ENCODE measurements at places on chromosomes 7 and 10.

- DNase-seq, result no peak
Measured at GRCh38 chr10:70843333-70843732, 27.6 kb downstream of the SGPL1 start.

DNA sequence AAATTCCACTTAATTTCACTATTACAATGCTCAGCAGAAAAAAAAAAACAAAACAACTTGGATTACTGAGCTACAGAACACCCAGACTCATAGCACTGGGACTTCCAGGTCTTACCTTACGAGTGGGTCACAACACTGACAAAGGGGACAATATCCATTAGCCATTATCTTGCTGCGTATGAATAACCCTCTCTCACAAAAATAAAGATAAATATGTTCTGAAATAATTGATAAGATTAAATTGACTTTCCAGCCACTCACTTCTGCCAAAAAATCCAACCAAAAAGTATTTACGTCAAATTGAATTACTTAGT lies 128.7 kb downstream of the PKD1L1 start:
- DNase-seq, result no peak

DNA sequence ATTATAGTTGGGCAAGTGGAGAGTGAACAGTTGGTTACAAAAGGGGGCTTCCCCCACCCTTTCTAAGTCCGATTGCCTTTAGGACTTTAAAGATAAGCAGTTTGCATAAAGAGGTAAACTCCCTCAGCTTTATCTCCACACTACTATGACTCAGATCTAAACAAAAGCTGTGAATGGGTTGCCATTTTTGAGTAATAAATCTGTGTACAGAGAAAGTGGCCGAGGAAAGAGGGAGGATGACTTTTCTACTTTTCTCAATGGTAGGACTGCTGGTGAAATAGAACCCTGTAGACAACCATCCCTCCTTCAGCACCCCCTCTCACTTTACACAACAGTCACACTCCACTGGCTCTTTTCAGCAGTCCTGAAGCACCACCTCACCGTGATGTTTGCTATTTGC lies 71.2 kb downstream of the DNMBP start:
- no peak for DNase-seq

DNA sequence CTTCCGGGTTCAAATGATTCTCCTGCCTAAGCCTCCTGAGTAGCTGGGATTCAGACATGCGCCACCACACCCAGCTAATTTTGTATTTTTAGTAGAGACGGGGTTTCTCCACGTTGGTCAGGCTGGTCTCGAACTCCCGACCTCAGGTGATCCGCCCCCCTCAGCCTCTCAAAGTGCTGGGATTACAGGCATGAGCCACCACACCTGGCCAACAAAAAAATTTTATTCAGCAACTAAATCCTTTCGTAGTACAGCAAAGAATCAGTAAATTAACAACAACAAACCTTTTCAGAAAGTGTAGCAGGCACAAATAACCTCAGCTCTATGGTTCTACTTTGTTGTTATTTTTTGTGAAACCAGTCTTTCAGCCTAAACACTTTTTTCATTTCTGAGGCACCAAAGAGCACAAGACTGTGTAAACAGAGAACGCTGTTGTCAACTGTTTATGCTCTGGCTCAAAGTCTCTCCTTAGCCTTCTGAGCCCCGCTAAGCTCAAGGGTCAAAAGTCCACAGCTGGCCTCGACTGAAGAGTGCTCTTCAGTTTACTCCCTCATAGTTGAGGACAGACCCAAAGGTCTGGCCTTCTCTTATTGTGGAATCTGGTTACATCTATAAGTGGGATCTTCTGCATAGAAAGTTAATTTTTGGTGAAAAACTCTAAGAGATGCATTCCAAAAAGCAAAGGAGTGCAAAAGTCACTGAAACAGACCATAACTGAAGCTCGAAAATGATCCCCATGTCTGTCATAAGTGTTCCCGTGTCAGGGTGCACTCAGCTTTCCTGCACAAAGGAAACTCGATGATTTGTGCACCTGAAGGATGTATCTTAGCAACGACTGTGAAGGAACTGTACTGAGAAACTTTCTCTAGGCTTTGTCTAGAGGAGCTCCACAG lies 24.6 kb upstream of the DDX50 start:
- DNase-seq, result no peak

- DNase-seq, result no peak
Measured at GRCh38 chr10:81027223-81027622, 489.5 kb downstream of the SH2D4B start.

- DNase-seq, result no peak
Measured at GRCh38 chr10:58030208-58030607, 237.5 kb downstream of the IPMK start.

GRCh38 chr7:95684037-95684436 lies 87.7 kb upstream of the PDK4 start:
- DNase-seq, result no peak

DNA sequence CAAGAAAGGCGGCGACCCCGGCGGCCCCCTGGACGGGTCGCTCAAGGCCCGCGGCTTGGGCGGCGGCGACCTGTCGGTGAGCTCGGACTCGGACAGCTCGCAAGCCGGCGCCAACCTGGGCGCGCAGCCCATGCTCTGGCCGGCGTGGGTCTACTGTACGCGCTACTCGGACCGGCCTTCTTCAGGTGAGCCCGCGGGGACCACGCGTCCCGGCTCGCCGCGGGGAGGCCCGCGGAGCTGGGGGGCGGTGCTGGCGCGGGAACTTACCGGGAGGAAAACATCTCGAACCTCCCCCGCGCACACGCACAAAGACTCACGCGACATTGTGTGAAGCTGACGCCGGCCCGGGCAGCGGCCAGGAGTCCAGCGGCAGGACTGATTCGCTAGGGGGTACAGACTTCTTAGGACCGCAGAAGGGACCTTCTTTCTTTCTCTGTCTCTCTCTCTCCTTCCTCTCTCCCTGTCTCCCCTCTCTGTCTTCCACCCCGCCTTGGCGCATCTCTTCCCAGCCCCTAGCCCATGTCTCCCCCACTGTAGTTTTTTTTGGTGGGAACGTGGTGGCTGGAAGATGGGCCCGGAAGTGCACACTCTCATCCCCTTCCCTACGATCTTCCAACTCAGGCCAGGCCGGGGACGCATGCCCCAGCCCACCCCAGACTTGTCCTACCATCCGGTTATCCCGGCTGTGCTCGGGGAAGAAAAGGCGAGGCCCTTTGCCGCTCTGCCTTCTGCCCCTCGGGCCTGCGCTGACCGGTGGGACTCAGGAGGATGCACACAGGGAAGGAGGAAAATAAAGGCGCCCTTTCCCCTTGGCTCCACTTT lies 1.2 kb downstream of the EN2 start:
- no peak for DNase-seq

DNA sequence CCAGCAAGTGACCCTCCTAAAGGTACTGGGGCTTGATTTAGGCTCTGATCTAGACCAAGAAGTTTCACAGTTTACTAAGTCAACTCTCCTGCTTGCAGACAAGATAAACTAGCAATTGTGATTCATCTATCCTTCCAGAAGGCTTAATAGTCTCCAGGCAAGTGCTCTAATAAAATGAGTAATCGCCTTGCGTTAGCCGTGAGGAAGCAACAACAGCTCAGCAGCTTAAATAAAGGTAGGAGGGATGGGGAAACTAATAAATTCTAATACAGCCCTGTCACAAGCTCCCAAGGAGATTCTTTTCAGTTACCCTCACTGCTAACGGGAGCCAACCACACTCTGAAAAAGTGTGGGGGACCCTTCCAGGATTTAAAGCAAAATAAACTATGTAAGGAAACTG lies 48.4 kb downstream of the FRMD4A start:
- no peak for DNase-seq

DNA sequence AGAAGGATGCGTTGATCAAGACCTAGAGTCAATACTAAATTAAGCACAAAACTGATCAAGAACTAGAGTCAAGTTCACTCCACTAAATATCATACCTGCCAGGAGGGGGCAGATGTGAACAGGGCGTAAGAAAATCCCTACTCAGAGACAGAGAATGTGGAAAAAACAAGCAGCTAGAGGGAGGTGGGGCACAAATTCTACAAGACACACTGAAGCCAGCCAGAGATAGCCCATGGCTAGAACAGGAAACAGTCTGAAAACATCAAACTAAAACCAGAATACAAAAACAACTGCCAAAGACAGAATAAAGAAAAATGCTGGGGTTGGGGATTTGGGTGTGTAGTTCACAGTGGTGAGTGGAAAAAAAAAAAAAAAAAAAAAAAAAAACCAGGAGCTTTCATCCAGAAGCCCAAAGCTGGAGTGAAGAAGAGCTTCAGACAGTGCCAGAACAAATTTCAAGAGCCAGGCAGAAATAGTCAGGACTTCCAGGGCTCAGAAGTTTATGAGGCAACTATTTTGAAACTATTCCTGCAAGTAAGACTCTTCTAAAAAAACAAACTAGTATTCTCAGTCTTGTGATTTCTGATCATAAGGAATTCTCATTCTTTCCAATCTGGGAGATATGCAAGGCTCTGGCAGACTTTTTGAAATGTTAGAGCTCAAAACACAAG lies 118.3 kb downstream of the CCDC71L start:
- no peak for DNase-seq

DNA sequence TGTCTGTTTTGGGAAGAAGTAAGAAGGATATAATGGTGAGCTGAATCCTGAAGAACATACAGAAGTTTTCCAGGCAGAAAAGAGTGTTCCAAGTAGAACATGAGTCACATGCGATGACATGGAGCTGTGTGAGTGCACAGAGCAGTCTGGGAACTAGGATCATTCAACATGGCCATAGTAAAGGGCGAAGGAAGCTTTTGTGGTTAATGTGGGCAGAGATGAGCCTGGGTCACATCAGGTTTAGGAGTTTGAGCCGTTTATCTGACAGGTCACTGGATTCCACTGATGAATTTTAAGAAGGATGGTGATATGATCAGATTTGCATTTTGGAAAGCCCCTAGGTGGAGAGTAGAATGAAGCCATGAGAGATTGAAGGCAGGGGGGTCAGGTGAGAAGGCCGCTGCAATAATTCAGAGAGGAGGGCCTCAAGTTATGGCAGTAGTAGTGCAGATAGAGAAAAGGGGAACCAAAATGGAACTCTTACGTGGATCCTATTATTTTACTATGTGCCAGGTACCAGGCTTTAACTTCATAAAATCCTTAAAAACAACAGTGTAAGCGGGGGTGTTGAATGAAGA lies 171.3 kb downstream of the RNLS start:
- no peak for DNase-seq

- no peak for DNase-seq
Measured at GRCh38 chr7:74231232-74231590, 21.4 kb downstream of the LAT2 start.

DNA sequence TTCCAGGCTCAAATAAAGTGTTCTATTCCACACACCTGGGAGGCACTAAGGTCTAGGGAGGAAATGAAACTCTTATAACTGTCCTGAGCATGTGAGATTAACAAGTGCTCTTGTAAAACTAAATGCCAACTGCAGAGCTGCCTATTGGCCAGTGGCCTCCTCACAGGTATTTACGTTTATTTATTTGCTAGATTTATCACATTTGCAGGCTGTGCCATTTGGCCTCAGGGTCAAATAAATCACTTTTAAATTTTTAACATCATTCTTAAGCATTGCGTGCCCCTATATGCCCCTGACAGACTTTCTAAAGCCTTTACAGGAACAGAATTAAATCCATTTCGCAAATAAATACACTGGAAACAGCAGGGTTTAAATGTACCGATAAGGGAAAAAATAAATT lies 381.8 kb upstream of the NFE2L3 start:
- no peak for DNase-seq

GRCh38 chr7:27958933-27959548 lies 219.1 kb downstream of the TAX1BP1 start:
- no peak for DNase-seq

DNA sequence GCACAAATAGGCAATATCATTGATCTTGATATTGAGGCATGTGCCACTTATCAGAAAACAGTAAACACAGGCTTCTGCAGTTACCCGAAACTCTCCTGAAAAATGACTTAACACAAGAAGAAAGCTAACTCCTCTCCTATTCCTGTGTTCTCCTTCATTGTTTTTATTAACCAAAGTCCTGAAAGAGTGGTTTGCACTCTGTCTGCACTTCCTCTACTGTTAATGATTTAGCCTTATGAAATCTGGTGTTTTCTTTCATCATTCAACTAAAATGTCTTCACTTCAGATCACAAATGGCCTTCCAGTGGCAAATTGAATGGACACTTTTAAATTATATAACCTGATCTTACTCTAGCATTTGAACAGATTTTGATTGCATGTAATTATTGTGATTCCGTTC lies 630.6 kb upstream of the PHF14 start:
- DNase-seq, result no peak

GRCh38 chr10:76043261-76043660 lies 611.8 kb downstream of the LRMDA start:
- DNase-seq, result no peak

DNA sequence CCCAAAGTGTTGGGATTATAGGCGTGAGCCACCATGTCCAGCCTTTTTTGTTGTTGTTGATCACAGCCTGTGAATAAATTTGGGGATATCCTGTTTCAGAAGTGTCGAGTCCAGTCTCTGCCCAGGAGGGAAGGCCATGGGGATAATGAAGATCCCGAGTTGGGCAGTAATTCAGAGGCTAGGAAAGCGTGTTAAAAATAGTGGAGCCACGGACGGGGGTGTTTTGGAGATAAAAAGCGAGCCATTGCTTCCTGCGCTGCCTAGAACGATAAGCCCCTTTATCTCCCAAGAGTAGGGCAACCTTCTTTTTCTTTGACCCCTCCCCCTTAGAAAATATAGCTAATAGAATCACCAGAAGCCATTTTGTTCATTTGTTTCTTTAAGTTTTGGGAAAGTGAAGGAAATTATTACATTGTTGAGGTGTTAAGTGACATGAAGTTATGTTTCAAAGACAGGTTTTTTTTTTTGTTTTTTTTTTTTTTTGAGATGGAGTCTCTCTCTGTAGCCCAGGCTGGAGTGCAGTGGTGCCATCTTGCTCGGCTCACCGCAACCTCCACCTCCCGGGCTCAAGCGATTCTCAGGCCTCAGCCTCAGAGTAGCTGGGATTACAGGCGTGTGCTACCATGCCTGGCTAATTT lies 43.3 kb downstream of the IL15RA start:
- no peak for DNase-seq

GRCh38 chr7:8295638-8296361 lies 33.8 kb upstream of the ICA1 start:
- peak; percentile 1 for DNase-seq
